Putamen (tissue), 1 donor: ENCODE measurements at places on chromosomes 16 and 17.
A peak's percentile ranks its signal among the peaks of the same experiment; 100 is the strongest.

- DNase-seq: no peak
Measured at GRCh38 chr17:53627511-53627910, 195.2 kb upstream of the KIF2B start.

DNA sequence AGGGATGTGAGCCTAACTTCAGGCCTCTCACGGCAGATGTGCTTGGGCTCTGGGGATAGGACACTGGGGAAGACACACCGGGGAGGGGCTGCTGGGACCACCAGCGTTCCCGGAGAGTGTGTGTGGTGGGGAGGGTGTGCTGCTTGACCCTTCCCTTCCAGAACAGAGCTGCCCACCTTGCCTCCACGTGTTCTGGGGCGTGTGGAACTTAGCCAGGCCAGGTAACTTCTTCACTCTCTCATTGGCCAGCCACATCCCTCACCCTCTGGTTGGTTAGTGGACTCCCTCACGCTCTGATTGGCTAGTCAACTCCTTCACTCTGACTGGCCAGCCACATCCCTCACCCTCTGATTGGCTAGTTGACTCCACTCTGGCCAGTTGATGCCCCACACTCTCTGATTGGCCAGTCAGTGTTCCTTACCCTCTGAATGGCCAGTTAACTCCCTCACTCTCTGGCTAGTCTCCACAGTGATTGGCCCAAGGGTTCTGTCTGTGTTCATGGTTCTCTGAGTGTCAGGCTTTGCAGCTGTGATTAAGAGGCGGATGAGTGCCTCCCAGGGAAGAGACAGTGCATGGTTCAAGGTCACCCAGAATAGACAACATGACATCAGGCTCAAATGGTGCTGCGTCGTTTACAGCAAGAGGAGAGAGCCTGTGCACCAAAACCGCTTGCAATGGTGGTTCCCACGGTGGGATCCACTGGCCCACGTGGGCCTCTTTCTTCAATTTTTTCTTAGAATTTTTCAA lies 10.0 kb downstream of the TMEM235 start:
- peak; percentile 96 for DNase-seq

DNA sequence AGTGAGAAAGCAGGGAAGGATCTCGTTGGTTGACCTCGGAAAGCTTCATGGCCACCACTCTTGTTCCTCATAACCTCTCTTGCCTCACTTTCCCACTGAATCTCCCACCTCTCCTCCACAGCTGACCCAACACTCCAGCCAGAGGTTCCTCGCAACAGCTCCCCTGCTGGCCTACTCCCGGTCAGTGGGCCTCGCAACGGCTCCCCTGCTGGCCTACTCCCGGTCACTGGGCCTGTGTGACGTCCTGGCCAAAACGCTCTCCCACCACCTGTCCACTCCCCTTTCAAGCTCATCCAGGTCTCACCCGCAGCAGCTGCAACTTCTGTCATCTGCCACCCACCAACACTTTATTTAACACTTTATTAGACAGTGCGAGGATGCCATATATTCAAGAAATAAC lies 149.1 kb downstream of the VPS53 start:
- DNase-seq: no peak

DNA sequence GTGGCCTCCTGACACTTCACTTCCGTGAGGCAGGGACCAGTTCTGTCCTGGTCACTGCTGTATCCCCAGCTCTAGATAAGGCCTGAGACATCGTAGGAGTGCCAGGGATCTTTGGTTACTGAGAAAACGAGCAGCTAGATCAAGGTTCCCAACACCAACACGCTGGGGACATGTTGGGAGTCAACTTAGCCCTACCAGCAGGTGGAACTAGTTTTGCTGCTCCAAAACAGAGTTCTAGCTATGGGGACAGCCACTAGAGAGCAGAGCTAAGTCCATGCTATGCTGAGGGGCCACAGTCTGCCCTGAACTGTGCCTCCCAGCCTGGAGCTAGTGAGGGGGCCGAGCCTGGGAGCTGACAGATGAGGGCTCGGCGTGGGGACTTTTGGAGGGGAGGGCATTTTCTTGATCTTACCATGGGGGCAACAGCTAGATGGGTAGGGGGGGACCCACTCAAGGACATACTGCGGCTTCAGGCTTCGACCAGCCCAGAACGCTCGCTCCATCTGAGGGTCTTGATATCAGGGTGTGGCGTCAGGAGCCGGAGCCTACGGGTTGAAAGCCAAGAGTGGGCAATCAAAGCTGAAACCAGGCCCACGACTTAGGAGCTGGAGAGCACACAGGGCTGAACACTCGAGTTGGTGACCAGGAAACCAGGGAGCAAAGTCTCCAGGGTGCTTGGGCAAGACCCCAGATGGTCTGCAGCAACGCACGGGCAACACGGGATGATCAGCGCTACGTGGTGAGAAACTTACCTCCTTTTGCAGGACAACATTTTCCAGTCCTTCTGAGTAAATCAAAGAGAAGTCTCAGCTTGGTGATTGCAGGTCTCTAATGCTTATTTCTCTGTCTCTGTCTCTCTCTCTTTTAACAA lies 13.4 kb downstream of the SNX20 start:
- DNase-seq: no peak

DNA sequence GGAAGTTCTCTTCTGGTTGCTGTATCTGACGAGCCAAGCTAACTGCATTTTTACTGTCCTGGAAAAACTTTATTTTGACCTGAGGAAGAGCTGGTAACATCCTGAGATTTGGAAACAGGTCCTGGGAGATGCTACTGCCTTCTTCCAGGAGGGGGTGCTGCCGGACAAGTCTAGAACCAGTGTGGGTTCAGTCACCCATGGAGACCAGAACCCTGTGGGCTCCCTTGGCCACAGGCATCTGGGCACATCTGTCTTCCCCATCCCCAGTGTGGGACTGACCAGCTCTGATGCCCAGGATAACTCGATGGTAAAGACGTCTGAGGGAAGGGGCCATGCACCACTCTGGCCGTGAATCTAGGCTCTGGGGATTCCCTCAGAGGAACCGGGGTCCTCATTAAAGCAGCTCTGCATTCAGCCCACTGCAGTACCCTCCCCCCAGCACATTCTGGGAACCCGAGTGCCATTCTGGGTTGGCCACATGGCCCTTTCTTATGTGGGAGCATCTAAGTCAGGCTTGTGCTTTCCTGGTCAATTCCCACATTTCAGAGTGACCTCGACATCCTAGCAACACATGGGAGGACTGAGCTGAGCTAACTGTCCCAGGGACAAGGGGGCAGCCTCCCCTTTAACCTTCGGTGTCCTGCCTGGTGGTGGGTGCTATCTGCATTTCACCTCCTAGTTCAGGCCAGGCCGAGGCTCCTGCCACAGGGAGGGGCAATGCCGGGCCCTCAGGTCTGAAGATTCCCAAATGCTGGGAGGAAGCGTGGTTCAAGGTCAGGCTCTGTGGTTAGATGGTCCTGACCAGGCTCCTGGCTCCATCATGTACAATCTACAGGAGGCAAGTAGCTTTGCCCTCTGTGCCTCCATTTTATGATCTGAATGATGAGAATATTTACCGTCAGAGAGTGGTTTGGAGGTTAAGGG lies 6.4 kb downstream of the C16orf86 start:
- no peak for DNase-seq

GRCh38 chr17:8922928-8923327 lies 42.6 kb downstream of the PIK3R5 start:
- no peak for DNase-seq

- DNase-seq: no peak
Measured at GRCh38 chr17:27257031-27257357, 36.9 kb upstream of the WSB1 start.

DNA sequence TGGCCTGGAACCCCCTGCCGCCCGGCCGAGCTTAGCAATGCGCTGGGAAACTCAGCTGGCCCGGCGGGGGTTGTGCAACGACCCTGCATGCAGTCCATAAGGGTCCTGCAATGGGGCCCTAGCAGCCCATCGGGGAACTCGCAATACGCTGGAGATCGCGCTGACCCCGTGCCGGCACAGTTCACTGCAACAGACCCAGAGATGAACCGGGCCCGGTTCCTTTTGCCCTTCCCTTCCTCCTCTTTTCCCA lies 375 bp downstream of the SLC25A11 start:
- no peak for DNase-seq

DNA sequence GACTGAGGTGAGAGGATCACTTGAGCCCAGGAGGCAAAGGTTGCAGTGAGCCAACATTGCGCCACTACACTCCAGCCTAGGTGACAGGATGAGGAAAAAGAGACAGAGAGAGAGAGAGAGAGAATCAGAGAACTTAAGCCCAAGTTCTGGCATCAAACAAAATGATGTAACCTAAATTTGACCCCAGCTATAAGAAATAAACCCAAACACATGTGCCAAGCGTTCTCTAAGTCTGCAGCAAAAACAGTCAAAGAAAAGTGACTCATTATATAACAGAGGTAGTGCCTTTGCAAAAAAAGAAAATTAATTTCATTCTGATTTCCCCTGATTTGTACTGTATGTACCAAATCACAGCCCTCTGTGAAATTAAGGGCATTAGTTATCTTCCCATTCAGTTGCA lies 89.5 kb downstream of the CDH11 start:
- DNase-seq: no peak

DNA sequence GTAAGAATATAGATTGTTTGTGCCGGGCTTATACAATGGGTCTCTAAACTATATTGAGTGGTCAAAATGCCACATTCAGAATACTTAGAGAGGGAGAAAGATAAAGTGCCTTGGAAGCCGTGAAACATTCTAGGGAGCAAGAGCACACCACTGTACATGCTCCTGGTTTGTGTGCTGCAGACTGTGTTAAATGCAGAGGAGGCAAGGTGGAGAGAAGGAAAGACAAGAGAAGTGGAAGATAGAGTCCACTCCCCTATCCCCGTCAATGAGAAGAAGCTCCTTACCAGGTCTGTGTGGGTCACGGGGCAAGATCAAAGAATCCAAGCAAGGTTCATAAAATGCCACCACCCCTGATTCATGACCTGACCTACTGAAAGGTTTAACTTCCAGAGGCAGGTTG lies 267.1 kb upstream of the TBX2 start:
- DNase-seq: no peak

GRCh38 chr16:66269617-66270332 lies 96.7 kb upstream of the CDH5 start:
- no peak for DNase-seq

- no peak for DNase-seq
Measured at GRCh38 chr16:86129541-86129940, 230.6 kb downstream of the IRF8 start.

DNA sequence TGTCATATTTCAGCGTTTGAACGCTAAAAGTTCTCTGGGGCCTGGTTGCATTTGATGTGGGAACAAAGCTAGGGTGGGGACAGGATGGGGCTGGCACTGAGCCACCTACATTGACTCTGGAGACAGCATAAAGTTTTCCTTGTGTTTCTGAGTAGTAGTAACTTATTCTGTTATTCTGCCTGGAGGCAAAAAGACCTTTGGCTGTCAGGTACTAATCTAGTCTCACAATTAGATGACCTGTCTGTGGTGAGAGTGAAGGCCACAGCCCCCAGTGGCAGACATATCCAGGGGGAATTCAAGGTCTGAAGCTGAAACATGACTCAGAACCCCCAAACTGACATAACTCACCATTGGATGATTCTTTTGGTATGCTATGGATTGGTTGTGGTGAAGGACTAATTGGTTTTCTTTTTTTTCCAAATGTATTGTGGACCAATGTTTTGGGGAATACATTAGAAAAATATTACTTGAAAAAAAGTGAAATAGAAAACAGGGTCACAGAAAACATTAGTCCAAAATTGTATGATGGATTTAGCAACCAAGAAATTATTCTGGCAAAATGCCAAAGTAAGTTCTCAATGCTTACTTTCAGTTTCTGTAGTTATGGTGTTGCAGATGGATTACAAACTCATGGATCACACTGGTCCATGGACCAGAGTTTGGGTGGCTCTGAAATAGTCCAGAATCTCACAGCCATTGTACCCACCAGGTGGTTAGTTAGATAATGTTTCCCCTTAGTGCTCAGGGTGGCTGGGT lies 10.5 kb upstream of the SALL1 start:
- DNase-seq: no peak

DNA sequence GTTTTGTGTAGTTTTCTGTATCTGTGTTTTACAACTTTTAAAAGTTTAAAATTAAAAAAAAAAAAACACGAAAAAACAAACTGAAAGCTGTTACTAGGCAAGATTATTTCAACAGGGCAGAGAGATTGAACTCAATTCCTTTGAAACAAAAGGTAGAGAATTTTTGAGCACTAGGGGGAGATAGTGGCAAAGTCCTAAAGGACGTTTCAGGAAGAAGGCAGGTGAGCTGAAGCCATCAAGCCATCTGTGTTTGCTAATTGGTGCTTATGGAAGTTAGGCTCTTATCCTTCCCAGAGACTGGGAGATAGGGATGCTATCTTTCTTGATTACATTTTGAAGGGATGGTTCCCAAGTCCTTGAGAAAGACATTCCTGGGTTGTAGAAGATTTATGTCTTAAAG lies 70.6 kb upstream of the CLEC3A start:
- DNase-seq: no peak

- peak; percentile 20 for DNase-seq
Measured at GRCh38 chr16:23771027-23771426, 16.2 kb downstream of the CHP2 start.

GRCh38 chr17:56699186-56699894 lies 105.8 kb downstream of the NOG start:
- no peak for DNase-seq

GRCh38 chr17:48198950-48199541 lies 91.5 kb downstream of the SNX11 start:
- DNase-seq: no peak

DNA sequence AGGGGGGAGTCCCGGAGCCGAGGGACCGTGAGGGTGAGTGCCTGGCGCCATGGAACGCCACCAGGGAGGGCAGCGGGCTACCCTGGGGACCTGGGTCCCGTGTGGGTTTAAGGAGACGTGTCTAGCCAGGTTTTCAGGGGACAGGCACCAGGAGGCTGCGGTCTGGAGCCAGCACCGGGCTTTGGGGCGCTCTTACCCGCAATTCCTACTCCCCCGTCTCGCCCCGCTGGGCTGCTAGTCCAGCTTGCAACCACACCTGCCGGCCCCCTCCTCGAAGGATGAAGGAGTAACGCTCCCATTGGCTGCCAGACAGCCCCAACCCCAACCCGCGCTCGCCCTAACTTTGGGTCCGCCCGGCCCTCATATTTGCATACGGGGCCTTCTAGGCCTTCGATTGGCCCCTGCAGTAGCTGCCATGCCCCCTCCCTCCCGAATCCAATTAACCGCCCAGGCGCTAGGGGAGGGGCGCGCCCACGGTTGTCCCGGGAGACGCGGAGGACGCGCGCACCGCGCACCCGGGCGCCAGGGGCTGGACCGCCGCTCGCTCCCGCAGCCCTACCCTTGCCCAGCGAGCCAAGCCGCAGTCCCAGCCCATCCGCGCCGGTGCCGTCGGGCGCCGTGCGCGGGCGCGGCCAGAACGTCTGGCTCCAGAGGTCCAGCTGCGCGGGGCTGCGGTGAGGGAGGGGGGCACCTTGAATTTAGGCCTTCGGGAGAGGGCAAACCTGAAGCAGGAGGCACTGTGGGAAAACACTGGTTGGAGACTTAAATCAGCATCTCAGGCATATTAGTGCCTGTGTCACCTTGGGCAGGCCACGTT lies at the start of gene TTLL6:
TTLL6 (minus strand) TSS at position 456 of the 817 bp plus-strand sequence; CDS start at position 299, 157 bp downstream.
- DNase-seq: peak; percentile 45

GRCh38 chr16:81004646-81005353 lies 1.9 kb downstream of the CMC2 start:
- peak; percentile 75 for DNase-seq

GRCh38 chr17:31068291-31068690 lies 26.5 kb upstream of the NF1 start:
- peak; percentile 25 for DNase-seq
